ENCODE measurements at places on chromosomes 16 and 17. TPM values are rescaled to one million over a fixed set of nuclear protein-coding genes. Genes with fewer than 3 reads are reported as not detected.

Gene NXN
- total RNA-seq, result 0.31 TPM

Gene IRX5
- 0.17 TPM for total RNA-seq

Gene C16orf92
- not detected for total RNA-seq

Gene MT3
- total RNA-seq, result 3.9 TPM

Gene KRTAP3-2
- not detected for total RNA-seq

Gene SLC47A1
- 0.83 TPM for total RNA-seq

Gene C1QTNF8
- total RNA-seq, result not detected

Gene KCNJ2
- not detected for total RNA-seq

Gene KRTAP16-1
- total RNA-seq, result not detected

Gene HLF
- 3.4 TPM for total RNA-seq

Gene PRR35
- not detected for total RNA-seq

Gene CTRL
- 2.9 TPM for total RNA-seq

Gene TBC1D3G
- not detected for total RNA-seq

Gene CCL4L2
- 48.9 TPM for total RNA-seq

Gene HNF1B
- not detected for total RNA-seq

Gene P2RX5
- 37.6 TPM for total RNA-seq

Gene TBC1D3E
- total RNA-seq, result not detected

Gene RMI2
- 68.9 TPM for total RNA-seq

Gene GFOD2
- 12.6 TPM for total RNA-seq

Gene RNF222
- total RNA-seq, result not detected

Gene KRT14
- total RNA-seq, result not detected

Gene CHD3
- 133 TPM for total RNA-seq

Gene TBC1D3
- not detected for total RNA-seq

Data from activated CD4-positive, alpha-beta memory T cell treated with anti-CD3 and anti-CD28 coated beads for 36 hours (primary cell).